ENCODE measurements at places on chromosomes 3 and 15.
A peak's percentile ranks its signal among the peaks of the same experiment; 100 is the strongest.

DNA sequence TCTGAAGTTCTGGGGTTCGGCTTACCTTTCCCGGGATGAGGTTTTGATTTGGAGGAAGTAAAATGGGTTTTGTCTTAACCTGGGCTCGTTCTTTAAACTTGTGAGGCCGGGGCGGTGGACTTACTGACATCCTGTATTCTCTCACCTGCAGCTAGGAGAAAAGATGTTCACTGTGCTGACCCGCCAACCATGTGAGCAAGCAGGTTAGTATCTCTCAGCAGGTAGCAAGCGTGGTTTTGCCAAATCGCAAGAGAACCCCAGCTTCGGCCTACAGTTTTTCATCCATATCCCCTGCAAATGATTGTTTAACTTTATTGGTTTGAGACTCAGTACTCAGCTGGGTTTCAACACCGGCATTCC lies 891 bp downstream of the ENTPD3 start:
- no peak for DNase-seq

DNA sequence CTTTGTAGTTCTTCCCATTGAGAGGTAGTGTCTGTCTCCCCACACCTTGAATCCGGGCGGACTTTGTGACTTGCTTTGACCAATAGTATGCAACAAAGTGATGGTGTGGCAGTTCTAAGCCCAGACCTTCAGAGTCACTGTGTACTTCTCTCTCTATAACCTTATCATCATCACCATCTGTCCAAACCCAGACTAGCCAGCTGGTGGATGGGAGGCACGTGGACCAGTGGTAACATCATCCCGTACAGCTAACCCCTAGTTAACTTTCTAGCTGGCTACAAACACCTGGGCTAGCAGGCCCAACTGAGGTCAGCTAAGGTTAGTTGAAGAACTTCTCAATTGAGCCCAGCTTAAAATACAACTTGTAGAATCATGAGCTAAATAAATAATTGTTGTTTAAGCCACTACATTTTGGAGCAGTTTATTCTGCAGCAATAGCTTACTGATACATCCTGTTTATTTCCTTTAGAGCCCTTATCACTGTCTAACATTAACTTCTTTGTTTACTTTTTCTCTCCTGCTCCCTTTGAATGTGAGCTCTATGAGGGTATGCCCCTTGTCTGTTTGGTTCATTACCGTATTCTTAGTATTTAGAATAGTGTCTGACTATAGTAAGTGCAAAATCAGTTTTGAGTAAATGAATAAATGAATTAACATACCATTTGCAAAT lies 11.5 kb upstream of the CCR9 start:
- no peak for DNase-seq

GRCh38 chr3:141913150-141913811 lies 36.8 kb downstream of the ATP1B3 start:
- DNase-seq: peak; percentile 74

- DNase-seq: no peak
Observed at GRCh38 chr3:159499031-159499793, 489.4 kb upstream of the IL12A start.

DNA sequence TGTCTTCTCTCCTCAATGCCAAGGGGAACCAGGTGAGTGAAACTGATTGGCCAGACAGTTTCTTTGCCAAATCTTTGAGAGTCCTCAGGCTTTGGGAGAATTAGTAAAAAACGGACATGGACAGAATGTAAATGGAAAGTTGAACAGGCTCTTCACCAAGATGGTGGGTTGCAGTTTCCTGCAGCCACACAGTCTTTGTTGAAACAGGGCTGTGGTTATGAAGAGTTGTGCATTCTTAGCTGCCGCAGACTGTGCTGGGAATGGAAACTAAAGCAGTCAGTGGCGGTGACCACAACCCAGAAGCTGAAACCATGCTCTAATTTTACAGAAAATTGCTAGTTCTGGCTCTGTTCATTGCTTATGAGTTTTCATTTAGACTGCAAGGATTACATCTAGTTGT lies 42.1 kb upstream of the TASOR start:
- no peak for DNase-seq

- no peak for DNase-seq
Observed at GRCh38 chr3:44893097-44893496, 18.7 kb downstream of the TGM4 start.

DNA sequence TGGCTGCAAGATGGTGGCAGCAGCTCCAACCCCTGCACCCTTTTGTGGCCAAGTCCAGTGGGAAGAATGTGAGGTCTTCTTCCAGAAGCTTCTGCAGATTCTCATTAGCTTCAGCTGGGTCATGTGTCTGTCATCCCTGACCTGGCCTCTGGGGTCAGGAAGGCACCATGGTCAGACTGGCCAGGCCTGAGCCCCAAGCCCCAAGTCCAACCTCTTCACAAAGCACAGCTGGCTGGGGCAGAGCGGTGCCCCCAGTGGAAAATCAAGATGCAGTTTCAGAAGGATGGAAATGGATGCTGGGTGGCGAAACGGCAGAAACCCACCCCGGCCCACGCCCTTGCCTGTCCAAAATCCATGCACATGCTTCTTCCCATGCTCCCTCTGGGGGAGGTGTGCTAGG lies 15.9 kb upstream of the GATA2 start:
- no peak for DNase-seq

DNA sequence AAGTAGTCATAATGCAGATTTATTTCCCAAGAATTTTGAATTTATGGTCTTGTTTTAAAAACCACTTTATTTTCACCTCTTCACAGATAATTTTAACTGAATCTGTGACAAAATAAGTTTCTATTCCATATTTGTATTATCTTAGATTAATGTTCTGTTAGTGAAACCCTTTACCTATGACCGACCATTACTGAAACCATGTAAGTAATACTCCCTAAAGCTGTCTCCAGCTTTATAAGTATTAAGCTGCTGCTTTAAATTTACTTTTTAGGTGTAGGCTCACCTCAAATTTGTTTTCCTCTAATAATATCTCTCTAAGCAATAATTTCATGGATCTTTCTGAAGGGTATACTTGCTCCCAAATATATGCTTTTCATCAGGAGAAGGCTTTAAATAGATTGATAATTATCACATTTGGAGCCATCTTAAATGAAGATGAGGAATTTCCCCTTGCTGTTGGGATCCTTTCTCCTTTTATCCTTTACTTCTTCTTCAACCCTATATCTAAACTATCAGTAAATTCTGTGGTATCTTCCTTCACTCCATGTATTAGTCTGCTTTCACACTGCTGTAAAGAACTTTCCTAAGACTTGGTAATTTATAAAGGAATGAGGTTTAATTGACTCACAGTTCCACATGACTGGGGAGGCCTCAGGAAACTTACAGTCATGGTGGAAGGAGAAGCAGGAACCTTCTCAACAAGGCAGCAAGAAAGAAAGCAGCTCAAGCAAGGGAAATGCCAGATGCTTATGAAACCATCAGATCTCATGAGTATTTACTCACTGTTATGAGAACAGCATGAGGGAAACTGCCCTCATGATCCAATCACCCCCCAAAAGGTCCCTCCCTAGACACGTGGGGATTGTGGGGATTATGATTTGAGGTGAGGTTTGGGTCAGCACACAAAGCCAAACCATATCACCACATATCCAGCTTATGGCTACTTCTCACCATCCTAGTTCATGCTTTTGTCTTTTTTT lies 92.3 kb upstream of the P2RY1 start:
- DNase-seq: no peak

- no peak for DNase-seq
Observed at GRCh38 chr3:66931699-66932098, 66.4 kb upstream of the KBTBD8 start.

GRCh38 chr15:82933576-82933975 lies 18.9 kb downstream of the HOMER2 start:
- no peak for DNase-seq

GRCh38 chr15:89028036-89028435 lies 60.2 kb upstream of the ABHD2 start:
- no peak for DNase-seq

DNA sequence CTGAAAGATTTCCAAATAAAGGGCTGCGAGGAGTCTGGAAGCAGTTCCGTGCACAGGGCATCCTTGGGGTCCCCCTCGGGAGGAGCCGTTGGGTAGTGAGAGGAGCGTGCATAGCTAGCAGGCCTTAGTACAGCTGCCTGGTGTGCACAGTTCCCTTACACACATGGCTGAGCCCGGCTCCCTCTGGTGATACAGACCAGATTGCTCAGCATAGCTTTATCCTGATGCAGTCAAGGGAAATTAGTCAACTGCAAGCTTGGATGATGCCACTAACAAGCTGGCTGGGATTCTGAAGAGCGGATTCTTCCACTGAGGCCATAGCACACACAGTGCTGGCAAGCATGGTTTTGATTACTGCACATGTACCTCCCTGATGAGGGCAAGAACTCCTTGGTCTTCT lies 349.4 kb downstream of the LRTM1 start:
- no peak for DNase-seq

- DNase-seq: no peak
Observed at GRCh38 chr15:101020451-101020850, 101.3 kb downstream of the LRRK1 start.

GRCh38 chr15:58742022-58742813 lies 7.3 kb downstream of the ADAM10 start:
- no peak for DNase-seq

DNA sequence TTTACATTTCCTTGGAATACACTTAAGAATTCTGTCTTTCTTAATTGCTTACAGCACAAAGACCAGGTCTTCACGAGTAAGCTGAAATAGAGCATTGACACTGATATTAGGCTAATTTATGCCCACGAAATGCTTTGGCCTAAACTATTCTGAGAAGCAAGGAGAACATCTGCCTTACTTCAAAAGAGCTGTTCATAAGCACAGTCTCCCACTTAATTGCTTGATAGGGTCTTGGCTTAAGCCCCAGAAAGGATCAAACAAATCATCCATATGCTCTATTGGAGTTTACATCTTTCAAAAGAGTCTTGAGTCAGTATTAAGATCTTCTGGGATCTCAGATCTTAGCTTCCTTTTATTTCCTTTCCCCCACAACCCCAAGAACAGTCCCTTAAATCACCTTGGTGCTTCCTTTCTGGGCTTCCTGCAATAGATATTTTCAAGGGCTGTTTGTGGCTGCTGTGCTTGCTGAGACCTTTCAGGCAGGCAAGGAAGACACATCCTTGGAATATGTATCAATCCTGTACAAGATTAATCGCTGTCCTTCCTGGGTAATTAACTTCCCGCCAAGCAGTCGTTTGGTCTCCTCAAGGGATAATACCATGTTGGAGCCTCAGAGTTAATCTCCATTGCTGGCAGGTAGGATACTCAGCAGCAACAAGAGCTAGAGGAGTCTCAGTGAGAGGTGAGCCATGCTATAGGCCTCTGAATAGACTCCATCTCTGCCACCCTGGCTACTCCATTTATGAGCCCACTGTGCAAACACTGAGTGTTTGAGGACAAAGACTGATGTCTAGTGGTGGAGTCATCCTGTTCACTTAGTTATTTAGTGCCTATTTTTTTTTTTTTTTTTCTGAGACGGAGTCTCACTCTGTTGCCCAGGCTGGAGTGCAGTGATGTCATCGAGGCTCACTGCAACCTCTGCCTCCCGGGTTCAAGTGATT lies 37.1 kb downstream of the TMEM158 start:
- no peak for DNase-seq

DNA sequence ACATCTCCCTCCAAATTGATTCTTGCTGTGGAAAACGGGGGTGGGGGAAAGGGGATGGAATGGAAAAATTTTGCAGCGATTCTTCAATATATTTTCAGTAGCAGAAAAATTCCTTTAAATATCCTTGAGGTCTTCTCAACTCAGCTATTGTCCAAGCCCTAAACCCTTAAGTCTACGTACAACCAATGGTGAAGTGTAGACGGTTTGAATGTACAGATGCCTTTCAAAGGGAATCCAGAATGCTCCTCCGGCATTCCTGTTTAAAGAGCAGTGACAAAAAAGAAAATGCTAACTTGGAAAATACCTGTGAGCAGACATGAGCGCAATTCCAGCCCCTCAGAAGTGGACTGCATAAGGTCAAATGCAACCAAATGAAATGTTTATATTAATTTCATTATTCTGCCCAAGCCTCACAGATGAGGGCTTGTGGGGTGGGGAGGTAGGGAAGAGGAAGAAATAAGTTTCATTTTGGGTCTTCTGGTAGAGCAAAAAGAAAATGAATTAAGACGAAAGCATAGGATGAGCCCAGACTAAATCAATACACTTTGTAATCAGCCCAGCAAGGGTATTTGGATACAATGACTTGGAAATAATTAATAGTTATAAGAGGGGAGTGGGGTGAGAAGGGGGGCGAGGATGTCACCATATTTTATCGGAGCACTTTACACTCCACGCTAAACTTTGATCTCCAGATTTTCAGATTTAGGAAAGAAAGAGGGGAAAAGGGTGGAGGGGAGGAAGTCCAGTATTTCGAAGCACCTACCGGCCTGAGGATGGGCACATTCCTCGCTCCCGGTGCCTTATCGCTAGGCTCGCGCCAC lies 2.7 kb downstream of the FOXP1 start:
- DNase-seq: peak; percentile 21

GRCh38 chr3:8743021-8743601 lies 9.5 kb downstream of the CAV3 start:
- peak; percentile 40 for DNase-seq

- no peak for DNase-seq
Observed at GRCh38 chr15:34116620-34117019, 14.7 kb downstream of the PGBD4 start.

GRCh38 chr15:51904931-51905330 lies 66.6 kb downstream of the LEO1 start:
- DNase-seq: no peak

DNA sequence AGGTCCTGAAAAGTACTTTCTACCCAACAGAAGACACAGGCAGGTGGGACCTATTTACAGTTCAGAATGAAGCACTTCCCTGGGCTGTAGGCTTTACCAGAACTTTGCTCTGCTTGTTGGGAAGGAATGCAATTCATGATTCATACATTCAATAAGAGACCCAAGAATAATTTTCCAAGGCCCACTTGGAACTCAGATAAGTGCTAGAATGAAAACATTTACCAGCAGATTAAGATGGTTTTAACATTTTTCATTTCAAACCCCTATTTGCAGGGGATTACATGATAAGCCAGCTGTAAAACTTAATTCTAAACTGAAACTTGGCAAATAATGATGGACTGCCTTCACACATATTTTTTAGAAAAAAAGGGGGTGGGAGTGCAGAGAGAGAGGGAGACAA lies 417.2 kb downstream of the ERC2 start:
- no peak for DNase-seq

DNA sequence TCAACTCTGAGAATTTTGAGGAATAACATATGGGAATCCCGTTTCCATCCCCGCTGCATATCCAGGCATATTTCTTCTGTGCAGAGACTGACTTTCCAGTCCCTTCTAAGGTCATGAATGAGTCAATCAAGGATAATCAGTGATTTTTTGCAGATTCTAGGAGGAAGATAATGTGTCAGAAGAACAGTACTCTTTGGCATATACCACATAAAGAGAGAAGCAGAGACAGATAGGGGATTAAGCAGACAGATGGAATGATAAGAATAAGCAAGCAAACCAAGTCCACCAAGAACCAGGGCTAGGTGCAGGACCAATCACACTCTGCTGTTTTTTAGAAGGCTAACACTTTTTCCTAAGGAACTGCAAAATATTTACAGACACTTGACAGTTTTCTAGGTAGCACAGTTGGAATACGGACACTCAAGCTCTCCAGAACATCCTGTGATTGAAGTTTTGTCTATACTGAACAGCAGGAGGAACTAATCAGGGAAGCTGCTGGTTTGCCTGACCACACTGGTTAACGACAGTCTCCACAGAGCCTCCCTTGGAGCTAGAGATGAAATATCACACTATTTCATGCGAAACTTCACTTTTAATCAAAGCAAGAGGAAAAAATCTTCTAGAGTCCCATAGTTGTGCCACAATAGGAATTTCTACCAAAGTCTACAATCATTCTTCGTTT lies 450.0 kb upstream of the KCNMB2 start:
- peak; percentile 2 for DNase-seq

GRCh38 chr15:35078221-35078915 lies 6.7 kb downstream of the NANOGP8 start:
- peak; percentile 66 for DNase-seq
